ENCODE measurements at places on chromosomes 5 and 9.

GRCh38 chr5:154092356-154093141 is 53.8 kb downstream of the MFAP3 start:
- no peak for DNase-seq

GRCh38 chr9:137172901-137173795 is 1.3 kb upstream of the TMEM210 start:
- no peak for DNase-seq

- peak; percentile 34 for DNase-seq
Observed at GRCh38 chr9:135949501-135950134, 11.6 kb downstream of the UBAC1 start.

DNA sequence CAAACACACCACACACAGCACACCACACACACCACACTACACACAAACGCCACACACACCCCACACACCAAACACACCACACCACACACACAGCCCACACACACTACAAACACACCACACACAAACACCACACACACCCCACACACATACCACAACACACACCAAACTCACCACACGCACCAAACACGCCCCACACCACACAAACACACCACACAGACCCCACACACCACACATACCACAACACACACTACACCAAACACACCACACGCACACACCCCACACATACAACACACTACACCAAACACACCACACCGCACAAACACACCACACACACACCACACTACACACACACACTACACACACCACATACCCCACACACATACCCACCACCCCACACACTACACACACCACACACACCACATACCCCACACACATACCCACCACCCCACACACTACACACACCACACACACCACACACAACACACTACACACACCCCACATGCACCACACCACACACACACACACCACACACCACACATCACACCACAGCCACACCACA is 151.2 kb downstream of the ERCC6L2 start:
- no peak for DNase-seq

DNA sequence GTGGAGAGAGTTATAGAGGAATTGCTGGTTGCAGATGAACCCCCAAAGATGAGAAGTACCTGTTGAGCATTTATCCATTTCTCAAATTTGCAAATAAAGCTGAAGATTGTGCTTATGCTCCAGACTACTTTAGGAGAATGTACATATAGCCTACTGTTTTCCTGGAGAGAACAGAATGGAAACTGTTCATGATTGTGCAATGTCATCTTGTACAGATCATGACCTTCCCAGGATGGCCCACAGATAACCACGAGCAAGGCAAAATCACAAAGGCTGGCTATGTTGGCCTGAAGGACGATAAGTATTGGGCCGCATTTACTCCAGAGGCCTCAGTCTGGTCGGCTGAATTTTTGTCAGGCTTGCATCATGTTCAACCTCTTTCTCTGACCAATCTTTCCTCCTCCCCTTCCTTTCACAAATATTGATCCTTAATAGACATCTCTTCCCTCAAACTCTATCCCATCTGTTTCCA is 28.5 kb upstream of the RICTOR start:
- DNase-seq: no peak

GRCh38 chr5:17260549-17260948 is 43.1 kb downstream of the BASP1 start:
- DNase-seq: no peak

DNA sequence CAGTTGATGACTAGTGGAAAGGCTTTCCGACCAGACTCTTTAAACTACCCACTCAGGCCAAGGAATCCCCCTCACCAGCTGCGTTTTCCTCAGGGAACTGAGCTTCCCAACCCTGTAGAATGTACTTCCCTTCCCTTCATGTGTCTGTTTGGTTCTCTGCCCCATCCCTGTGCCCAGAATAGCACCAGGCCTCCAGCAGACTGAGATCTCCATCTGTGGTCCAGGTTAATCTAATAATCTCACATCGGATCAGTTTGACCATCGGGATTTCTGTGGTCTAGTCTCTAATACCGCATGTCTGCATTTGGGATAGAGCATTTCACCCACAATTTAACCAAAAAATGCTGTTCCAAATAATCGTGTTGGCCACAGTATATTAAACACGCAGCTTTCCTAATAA is 237.2 kb downstream of the ROR2 start:
- DNase-seq: no peak

- no peak for DNase-seq
Observed at GRCh38 chr9:3980212-3980611, 319.7 kb downstream of the GLIS3 start.

- no peak for DNase-seq
Observed at GRCh38 chr9:80644044-80644443, 1045.3 kb downstream of the TLE1 start.

GRCh38 chr9:35954942-35955546 is 2.9 kb downstream of the OR2S2 start:
- peak; percentile 53 for DNase-seq

- DNase-seq: no peak
Observed at GRCh38 chr5:171463862-171464229, 44.4 kb downstream of the FGF18 start.

GRCh38 chr9:114094971-114095370 is 4.1 kb downstream of the KIF12 start:
- DNase-seq: peak; percentile 15

DNA sequence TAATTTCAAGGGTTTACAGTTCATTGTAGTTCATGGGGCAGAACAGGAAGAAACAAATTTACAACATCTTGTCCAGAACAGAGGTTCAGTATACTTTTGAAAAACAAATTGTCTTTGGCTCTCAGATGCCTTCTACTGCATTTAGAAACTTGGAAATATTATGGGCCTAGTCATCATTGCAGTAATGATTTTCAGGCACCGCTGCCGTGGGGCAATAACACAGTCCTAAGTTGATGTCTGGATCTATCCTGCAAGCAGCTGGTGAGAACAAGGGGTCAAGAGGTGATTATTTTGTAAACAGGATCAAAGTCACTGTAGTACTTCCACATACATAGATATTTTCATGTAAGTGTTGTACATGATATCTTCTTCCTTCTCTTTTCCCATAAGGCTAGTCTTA is 82.5 kb upstream of the CAST start:
- DNase-seq: no peak

GRCh38 chr5:67144183-67144639 is 52.4 kb downstream of the CD180 start:
- no peak for DNase-seq

- DNase-seq: no peak
Observed at GRCh38 chr5:38576961-38577684, 20.7 kb upstream of the LIFR start.

- DNase-seq: no peak
Observed at GRCh38 chr5:4079831-4080230, 484.2 kb downstream of the IRX1 start.

GRCh38 chr9:131516100-131516499 is 13.4 kb downstream of the POMT1 start:
- DNase-seq: no peak

- DNase-seq: no peak
Observed at GRCh38 chr5:172147857-172148256, 40.2 kb downstream of the STK10 start.

- no peak for DNase-seq
Observed at GRCh38 chr5:93225748-93226147, 355.3 kb downstream of the NR2F1-AS1 start.

DNA sequence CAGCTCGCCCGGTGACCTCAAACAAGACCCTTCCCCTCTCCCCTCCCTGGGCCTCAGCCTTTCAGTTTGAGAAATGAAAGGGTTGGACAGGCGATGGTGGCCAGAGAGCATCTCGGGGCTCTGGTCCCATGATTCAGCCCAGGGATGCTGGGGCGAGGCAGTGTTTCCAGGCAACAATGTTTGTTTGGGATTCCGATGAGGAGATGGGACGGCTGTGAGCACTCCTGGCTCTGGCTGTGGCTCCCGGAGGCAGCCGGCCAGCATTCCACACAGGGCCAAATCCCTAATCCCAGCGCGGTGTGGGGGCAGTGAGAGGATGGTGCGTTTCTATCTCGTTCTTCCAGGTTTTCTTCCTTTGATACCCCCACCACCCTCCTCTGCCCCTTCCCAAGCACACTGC is 66.0 kb downstream of the HMCN2 start:
- DNase-seq: peak; percentile 87

GRCh38 chr9:88056876-88057275 is 81.4 kb downstream of the SPATA31C2 start:
- no peak for DNase-seq

DNA sequence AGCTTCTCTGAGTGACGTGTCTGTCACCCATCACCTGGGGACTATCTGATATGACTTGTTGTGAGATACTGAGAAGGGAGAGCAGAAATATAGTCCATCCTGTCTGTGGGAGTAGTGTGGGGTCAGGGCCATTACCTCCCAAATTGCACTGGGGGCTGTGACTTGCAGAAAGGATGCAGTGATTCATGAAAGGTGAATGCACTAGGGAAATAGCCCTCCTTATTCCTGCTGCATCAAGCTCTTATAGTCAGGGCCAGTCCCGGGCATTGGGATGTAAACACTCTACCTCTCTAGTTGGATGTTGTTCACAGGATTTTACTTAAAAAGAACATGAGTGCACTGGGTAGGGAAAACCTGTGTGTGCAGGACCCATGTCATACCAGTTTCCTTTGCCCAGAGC is 124.8 kb downstream of the STK32A start:
- DNase-seq: no peak

DNA sequence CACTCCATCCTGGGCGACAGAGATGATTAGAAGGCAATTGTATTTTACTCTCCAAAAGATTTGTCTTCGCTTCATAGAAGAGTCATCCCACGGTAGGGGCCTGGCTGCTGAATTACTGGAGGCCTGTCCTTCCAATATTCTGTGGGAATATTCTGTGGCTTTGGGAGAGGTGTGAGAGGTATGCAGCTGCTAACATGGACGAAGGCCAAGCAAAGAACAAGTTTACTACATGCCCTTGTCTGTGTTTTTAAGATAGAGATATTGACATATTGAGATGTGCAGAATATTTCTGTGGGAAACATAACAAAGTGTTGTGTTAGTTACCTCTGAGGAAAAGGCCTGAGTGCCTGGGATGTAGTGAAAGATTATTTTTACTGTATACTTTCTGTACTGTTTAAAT is 71.8 kb upstream of the SMIM15 start:
- no peak for DNase-seq

DNA sequence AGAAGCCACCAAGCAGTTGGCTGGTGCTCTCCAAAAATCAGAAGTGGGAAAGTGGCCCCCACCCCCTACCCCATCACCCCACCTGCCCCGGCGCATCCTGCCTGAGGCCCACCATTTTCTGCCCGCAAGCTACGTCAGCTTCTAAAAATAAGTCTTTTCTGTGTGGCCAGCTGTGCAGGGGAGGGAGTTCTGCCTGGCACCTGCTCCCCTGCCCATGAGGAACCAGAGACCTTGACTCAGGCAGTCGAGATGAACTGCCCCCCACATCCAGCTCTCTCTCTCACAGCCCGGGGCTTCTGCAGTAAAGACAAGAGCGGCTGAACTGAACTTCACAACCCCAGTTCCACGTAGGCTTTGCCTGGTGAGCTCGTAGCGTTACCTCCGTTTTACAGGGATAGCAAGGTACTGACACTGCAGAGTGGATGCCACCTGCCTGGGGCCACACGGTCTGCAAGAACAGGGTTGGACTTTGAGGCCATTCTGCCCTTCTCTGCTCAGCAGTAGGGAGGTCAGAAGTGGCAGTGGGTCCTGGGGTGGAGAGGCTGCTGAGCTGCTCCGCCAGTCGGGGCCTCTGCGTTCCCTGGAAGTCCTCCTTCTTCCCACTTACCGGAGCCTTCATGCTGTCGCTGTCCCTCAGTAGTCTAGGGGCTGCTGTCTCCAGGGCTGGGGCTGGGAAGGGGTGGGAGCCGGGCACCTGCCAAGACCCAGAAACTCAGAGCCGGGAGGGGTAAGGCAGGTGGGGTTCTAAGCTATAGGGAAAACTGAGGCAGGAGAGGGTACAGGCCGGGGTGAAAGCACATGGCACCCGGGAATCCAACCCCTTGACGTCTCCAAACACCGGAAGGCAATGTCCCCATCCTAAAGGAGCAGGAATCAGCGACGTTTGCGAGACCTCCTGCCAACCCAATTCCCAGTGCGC is 781 bp downstream of the ST6GALNAC4 start:
- DNase-seq: no peak

DNA sequence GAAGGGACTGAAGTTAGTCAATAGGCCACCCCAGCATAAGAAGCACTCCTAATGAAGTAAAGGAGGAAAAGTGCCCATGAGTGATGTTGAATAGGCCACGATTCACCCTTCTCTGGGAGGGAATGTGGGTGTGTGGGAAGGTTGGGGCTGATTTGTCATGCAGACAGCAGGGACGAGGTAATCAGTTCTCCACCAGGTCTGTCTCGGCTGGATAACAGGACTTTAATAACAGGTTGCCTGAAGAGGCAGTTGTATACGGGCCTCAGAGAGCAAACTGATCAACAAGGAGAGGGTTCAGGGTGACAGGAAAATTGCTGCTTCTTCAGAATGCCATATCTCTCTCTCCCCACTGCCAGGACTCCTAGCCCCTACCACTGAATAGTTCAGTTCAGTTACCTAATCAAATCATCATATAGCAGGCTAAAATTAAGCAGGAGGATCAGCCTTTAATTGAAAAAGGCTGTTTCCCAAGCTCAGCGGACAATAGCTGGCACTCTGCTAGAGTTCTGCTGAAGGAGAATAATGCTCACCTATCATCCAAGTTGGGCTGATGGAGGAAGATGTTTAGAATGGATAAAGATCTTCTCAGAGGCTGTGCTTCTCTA is 43.6 kb upstream of the SMIM32 start:
- no peak for DNase-seq

GRCh38 chr5:169695919-169696490 is 58.9 kb downstream of the DOCK2 start:
- no peak for DNase-seq

- DNase-seq: no peak
Observed at GRCh38 chr5:19297934-19298333, 690.1 kb downstream of the CDH18 start.

GRCh38 chr9:86764221-86764624 is 183.1 kb downstream of the GAS1 start:
- DNase-seq: no peak

DNA sequence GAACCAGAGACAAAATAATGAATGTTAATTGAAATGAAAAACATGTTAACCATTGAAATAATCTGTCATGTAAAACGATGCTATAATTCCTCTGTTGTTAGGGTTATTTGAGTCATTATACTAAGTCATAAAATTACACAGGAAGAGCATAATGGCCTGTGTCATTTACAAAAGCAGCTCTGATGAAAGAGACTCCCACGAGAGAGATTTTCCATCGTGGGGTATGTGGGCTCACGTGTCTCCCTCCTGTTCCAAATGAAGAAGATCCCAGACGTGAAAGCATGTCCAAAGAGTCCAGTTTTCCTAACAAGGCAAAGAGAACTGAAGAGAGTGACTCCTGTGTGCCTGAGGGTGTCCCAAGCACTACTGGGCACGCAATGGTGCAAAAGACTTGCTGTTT is 379.8 kb downstream of the SPOCK1 start:
- DNase-seq: no peak

DNA sequence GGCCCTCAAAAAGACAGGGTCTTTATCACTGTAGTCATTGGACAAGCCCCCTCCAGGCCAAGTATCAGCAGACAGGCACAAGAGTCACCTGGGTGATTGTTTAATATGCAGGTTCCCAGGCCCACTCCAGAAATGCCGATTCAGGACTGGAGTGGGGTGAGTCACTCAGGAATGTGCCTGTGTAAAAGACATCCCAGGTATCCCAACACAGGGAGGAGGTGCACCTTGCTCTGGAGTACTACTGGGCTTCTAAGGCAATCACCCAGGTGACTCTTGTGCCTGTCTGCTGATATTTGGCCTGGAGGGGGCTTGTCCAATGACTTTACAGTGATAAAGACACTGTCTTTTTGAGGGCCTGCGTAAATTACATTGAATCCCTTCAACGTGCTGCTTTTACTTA is 40.6 kb downstream of the ACTL7B start:
- no peak for DNase-seq

All from left hindlimb (tissue), 1 donor.